CD8-positive, alpha-beta memory T cell (primary cell): ENCODE measurements at places on chromosomes 3 and 15.

GRCh38 chr15:45088801-45089711, 24.9 kb downstream of the DUOX2 start:
- no peak for DNase-seq

GRCh38 chr3:54917174-54917573, 10.7 kb downstream of the LRTM1 start:
- DNase-seq: no peak

DNA sequence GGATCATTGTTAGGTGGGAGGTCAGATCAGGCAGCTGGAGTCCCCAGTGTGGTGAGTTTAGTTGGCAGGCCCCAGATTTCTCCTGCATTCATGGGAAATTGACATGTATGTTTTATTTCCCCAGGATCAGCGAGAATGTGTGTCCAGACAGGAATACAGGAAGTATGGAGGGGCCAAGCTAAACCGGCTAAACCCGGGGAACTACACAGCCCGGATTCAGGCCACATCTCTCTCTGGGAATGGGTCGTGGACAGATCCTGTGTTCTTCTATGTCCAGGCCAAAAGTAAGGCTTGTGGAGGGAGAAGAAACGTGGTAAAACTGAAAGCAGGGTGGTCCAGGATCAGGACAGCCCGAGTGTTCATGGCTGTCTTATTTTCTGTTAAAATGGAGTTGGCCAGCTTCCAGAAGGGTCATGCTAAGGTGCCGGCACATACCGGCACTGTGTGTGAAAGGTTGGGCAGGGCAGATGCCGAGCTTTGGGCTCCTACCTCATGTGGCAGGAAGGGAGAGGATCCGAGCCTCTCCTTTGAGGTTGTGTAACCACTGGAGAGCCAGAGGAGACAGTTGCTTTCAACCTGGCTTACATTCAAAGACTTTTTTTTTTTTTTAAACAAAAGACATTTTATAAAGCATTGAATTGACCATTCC, 83.1 kb downstream of the PGPEP1L start:
- no peak for DNase-seq

DNA sequence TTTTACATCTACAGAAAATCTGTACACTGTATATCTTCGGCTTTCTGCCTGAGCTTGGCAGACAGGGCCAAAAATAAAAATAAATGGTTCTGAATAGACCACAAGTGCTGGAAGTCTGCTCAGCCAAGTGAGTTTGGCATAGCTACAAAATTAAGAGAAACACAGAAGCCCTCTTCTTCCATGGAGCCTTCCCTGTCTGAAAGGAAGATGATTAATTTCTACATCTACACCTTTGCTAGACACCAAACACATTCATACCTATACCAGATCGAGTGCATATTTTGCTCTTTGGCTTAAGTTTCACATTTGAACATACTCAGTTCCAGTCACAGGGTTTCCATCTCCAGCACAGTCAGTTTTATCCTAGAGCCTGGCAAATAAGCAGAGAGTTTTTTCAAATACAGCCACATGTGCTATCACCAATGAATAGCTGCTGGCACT, 224.6 kb downstream of the GREM1 start:
- no peak for DNase-seq

- DNase-seq: no peak
Observed at GRCh38 chr3:106880206-106880605, 497.0 kb upstream of the CCDC54 start.

GRCh38 chr15:73624530-73624929, 8.7 kb downstream of the NPTN start:
- no peak for DNase-seq

- DNase-seq: no peak
Observed at GRCh38 chr15:33581032-33581431, 270.3 kb downstream of the RYR3 start.

DNA sequence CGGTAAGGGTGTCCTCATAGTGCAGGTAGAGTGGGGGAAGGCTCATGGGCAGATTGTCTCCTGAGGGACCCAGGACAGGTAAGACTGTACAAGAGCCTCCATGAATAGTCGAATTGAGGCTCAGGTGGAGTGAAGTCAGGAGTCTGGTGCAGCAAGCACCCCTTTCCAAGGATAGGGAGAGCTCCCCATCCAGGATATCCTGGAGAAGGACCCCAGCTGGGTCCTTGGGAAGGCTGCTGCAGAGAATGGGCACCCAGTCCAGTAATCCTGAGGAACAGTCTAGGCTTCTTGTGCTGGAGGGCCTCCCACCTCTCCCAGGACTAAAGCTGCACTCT, 592 bp downstream of the DUOXA2 start:
- no peak for DNase-seq

DNA sequence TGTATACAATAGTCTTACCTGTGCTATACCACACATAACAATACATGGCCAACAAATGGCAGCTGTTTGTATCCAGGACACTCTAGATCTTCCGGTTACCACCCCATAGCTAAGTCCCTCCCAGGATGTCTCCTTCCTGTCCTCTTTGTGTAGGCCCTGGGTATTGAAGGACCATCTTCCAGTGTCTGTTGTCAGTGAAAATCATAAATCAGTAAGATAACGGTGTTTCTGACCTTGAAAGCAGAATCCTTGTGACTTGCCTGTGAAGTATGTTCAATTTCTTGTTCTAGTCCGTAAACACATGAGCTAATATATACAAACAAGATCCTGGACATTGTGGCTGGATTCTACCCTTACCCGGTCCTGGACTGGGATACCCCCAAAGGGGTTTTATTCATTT, 462.8 kb downstream of the NTRK3 start:
- no peak for DNase-seq

DNA sequence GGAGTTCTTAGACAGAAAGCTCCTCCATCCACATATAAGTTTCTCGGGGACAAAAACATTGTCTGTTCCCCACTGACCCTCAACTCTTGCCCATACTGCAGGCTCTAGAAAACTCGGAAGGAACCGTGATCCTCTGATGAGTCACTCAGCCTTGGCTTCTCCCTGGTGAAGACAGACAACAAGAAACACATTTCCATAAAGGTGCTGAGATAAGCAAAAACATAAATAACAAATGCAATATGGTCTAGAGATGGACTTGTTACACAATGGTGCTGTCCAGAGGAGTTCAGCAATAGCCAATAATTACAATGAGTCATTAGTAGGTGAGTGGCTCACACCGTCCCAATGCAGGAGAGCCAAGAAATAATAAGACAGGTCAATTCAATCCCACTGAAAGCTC, 43.7 kb downstream of the MAGI1 start:
- DNase-seq: no peak

DNA sequence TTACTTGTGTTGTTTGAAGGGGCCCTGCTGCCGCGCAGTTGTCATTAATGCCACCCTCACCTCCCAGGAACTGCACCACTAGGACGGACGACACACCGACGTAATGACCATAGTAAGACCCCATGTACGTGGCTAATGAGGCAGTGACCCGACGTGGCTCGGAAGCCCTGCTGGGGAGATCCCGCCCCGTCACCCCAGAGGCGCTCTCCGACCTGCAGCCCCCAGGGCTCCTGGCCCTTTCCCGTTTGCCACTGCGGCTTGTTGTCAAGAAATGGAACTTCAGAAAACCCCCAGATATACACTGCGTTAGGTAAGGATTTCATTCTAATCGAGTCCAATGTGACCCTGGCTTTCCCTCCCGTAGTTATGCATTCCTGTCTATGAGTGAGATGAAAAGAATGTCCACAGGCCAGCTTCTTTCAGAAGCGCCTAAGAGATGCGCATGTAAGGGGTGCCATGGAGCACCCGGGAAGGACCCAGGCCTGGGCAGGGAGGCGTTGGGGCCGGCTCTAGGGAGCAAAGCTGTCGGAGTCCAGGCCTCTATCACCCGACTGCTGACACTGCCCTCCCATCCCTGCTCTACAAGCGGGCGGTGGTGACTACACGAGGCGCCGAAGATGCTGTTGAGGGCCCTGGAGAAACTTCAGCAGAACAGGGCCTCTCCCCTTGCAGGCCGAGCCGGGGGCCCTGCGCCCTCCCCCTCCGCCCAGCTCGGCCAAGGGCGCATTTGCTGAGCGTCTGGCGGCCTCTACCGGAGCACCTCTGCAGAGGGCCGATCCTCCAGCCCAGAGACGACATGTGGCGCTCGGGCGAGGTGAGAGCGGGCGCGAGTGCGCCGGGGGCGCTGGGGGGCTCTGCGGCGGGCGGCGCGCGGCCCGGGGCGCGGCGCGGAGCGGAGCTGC, at the start of gene GABRA5:
TSS of gene GABRA5 (plus strand) at position 765 of the 902 bp plus-strand sequence. CDS start 2,187 bp downstream, outside the sequence.
- no peak for DNase-seq

- no peak for DNase-seq
Observed at GRCh38 chr3:132432639-132433038, 15.3 kb downstream of the DNAJC13 start.

DNA sequence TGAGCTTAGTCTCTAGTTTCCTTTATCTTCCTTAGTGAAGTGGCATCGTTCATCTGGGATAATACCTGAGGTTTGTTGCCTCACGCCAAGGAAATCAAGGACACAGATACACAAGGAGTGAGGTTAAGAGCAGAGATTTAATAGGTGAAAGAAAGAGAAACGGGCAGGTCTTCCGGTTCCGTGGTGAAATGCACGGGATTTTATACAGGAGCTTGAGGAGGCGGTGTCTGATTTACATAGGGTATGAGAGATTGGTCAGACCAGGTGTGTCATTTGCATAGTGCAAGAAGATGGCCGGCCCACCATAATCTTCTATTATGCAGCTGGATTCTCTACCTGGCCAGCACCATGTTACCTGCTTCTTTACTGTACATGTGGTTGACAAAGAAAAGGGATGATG, 17.2 kb downstream of the ARRDC4 start:
- DNase-seq: no peak

DNA sequence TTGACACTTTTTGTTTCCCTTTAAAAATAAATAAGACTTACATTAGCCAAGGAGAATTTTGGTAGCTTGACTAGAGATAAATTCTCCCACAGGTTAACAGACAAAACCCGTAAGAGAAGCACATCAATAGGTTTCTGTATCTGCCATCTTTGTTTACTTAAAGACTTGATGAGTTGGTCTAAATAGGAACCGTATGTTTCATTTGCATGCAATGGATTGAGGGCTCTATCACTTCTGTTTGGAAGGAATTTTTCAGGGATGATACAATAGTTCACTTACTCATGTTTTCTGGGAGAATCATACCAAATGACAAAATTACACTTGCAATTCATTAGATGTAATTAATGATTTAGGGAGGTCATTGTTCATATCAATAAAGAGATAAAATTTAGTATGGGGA, 631.5 kb upstream of the NR2F2 start:
- DNase-seq: no peak

- DNase-seq: no peak
Observed at GRCh38 chr3:12235691-12236090, 53.2 kb upstream of the PPARG start.

DNA sequence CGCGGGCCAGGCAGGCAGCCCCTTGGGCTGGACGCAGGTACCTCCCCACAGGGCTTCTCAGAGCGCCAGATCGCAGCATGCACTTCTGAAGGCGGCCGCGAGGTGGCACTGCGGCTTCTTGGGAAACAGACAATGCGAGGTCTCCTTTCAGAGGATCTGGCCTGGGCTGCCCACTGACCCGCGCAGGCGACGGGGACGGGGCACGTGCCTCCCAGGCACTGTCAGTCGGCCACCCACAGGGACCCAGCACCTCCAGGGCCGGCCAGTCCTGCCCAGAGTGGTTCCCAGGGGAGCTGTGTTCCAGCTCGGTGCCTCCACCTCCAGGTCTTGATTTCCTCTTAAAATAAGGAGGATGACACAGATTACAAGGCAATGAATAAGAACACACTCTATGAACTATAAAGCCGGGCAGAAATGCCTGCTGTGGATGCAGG, 24.4 kb upstream of the TXNRD3 start:
- peak; percentile 62 for DNase-seq

DNA sequence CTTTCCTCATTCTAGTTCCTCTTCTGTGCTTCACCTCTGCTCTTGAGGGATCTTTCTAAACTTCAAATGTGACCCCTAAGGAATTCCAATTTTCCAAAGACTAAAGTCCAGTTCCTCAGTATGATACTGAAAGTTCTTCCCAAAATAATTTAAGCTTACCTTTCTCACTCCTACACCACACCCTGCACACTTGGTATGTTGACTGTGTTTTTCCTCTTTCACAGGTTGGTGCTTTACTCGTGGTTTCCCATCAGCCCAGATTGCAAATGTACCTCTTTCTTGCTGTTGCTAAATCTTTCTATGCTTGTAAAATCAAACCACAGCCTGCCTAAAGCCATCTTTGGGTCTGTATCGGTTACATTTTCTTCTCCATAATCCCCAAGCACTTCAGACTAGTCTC, 30.5 kb upstream of the CLDN16 start:
- no peak for DNase-seq

GRCh38 chr3:34178415-34178814, 380.0 kb downstream of the PDCD6IP start:
- DNase-seq: no peak

DNA sequence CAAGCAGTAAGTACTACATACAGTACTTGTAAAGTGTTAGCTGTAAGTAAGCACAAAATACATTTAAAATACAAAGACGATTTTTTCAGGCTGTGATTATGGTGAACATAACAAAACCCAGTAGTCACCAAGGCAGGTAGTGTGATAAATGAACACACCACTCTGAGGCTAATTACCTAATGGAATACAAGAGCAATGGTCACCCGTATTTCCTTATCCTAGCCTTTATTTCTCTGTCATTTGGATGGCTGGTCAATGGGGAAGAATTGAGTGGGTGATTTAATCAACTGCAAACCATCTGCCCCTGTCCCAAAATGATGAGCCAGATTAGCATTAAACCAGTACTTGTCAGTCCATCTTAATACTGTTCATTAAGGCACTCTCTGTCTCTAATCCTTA, 89.2 kb upstream of the CGNL1 start:
- no peak for DNase-seq

GRCh38 chr3:140164922-140165590, 230.1 kb downstream of the CLSTN2 start:
- DNase-seq: no peak

DNA sequence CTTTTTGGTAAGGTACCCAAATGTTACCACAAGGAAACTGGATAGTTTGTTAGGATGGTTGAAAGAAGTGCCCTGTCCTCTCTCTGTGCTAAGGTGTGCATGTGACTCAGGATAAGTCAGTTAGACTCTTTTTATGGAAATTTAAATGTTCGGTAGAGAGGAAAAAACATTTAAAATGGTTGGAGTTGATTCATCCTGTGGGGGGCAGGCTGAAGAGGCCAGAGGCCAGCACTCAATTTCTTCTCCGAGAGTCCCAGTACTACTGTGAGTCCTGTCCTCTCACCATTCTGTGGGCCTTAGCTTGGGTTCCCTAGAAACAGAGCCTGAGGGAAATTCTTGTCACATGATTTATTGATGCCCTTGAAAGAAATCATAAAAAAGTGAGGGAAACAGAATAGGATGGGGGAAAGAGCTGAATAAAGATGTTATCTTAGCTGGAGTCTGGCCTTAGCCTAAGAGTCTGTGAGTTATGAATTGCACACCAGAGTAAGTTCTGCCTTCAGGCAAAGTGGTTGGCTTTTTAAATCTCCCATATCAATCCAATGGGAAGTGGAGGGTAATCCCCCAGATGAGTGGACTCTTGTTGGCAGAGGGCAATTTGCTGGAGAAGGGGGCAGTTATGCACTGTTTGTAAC, 106.5 kb upstream of the GALNT15 start:
- DNase-seq: no peak

- no peak for DNase-seq
Observed at GRCh38 chr3:18436213-18436612, 11.1 kb upstream of the SATB1 start.
